ENCODE measurements at places on chromosomes 12 and 14.

GRCh38 chr12:77299910-77300669 is 234.7 kb upstream of the E2F7 start:
- peaks cover 19% of the 10 kb centered on the region for H3K4me1 ChIP-seq
- H3K27me3 ChIP-seq: no peaks in the 10 kb centered on the region
- H3K4me3 ChIP-seq: no peak overlapping the region
- no peak for DNase-seq
- peak overlapping the region; percentile 30 for H3K27ac ChIP-seq

GRCh38 chr12:111788178-111788654 is 21.5 kb downstream of the ALDH2 start:
- H3K27me3 ChIP-seq: no peaks in the 10 kb centered on the region
- no peaks in the 10 kb centered on the region for H3K4me1 ChIP-seq
- no peak overlapping the region for H3K4me3 ChIP-seq
- DNase-seq: no peak
- no peak overlapping the region for H3K27ac ChIP-seq
- H3K36me3 ChIP-seq: no peaks in the 10 kb centered on the region

DNA sequence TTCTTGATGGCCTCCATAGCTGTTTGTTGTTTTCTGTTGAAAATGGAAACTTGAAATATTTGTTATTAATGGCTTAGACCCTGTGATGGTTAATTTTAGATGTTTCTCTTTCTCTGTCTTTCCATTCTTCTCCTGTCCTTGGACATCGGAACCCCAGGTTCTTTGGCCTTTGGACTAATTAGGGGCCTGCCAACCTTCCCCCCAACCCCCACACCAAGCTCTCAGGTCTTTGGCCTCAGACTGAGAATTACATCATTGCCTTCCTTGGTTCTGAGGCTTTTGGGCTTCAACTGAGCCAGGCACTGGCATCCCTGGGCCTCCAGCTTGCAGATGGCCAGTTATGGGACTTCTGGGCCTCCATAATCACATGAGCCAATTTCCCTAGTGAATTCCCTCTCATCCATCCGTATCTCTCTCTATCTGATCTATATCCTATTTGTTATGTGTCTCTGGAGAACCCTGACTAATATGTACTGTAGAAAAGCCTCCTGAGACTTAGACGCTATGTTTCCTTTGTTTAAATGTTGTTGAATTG is 71.6 kb downstream of the FGD4 start:
- no peak for DNase-seq
- H3K27ac ChIP-seq: no peak overlapping the region
- no peaks in the 10 kb centered on the region for H3K27me3 ChIP-seq
- H3K4me1 ChIP-seq: no peaks in the 10 kb centered on the region
- no peak overlapping the region for H3K4me3 ChIP-seq

- H3K36me3 ChIP-seq: no peaks in the 10 kb centered on the region
- peaks cover 9% of the 10 kb centered on the region for H3K4me1 ChIP-seq
- DNase-seq: no peak
Observed at GRCh38 chr12:79435742-79436141, 255.0 kb downstream of the PAWR start.

GRCh38 chr14:56299306-56299984 is 181.2 kb downstream of the PELI2 start:
- H3K4me3 ChIP-seq: no peak overlapping the region
- H3K27me3 ChIP-seq: no peaks in the 10 kb centered on the region
- H3K36me3 ChIP-seq: no peaks in the 10 kb centered on the region
- H3K27ac ChIP-seq: no peak overlapping the region
- no peaks in the 10 kb centered on the region for H3K4me1 ChIP-seq

GRCh38 chr14:77180726-77181602 is 634 bp upstream of the TMEM63C start:
- no peak overlapping the region for H3K27ac ChIP-seq
- H3K4me3 ChIP-seq: peak overlapping the region; percentile 50
- H3K36me3 ChIP-seq: no peaks in the 10 kb centered on the region
- no peak for DNase-seq

GRCh38 chr12:12720052-12720451 is 2.9 kb downstream of the CDKN1B start:
- peaks cover 43% of the 10 kb centered on the region for H3K36me3 ChIP-seq
- H3K27ac ChIP-seq: peak overlapping the region; percentile 98
- peak overlapping the region; percentile 96 for H3K4me3 ChIP-seq
- peaks cover 49% of the 10 kb centered on the region for H3K4me1 ChIP-seq
- no peaks in the 10 kb centered on the region for H3K27me3 ChIP-seq

DNA sequence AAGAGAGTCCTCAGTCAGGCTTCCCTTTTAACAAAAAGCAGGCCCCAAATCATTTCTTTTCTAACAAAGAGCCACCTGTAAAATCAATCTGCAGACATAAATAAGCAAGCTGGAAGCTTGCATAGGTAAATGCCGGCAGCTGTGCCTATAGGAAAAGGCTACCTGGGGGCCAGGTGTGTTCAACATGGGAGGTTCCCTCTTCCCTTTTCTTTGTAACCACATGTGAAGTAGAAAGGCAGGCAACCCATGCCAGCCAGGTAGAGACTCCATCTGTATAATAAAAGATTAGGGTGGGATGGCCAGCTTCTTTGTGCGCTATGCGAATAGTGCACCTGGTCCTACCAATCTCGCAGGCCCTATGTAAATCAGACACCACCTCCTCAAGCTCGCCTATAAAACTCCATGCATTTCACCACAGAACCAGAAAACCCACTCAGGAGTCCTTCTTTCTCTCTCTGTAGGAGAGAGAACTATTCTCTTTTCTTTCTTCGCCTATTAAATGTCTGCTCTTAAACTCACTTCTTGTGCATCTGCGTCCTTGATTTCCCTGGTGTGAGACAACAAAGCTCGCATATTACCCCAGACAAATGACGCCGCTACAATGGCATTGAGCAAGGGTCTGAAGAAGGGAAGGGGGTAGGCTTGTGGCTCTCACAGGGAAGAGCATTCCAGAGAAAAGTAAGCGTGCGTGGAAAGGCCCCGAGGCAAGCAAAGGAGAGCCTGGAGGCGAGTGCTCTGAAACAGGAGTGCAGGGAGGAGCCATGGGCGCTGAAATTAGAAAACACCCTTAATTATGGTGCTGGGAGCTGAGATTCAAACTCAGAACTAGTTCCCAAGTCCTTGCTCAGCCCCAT is 67.2 kb downstream of the TTC9 start:
- no peak overlapping the region for H3K27ac ChIP-seq
- no peaks in the 10 kb centered on the region for H3K36me3 ChIP-seq
- H3K4me3 ChIP-seq: no peak overlapping the region
- no peaks in the 10 kb centered on the region for H3K27me3 ChIP-seq

DNA sequence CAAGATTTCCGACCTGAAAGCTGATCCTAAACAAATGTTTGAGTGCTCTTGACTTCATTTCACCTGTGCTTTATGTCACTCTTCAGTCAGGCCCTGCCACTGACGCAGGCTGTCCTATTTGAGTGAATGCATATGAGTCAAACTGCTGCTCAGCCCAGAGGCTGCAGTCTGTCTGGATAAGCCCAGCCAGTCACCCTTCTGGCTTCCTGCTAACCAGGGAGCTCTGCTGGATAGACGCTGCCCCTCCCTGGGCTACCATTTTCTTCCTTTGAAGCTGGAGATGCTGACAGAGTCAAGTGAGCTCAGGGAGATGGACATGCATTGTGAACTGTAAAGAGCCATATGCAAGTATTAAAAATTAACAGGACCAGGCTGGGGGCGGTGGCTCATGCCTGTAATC is 5.1 kb upstream of the TUNAR start:
- no peaks in the 10 kb centered on the region for H3K36me3 ChIP-seq
- no peak overlapping the region for H3K4me3 ChIP-seq
- no peaks in the 10 kb centered on the region for H3K4me1 ChIP-seq
- H3K27ac ChIP-seq: no peak overlapping the region
- DNase-seq: no peak

DNA sequence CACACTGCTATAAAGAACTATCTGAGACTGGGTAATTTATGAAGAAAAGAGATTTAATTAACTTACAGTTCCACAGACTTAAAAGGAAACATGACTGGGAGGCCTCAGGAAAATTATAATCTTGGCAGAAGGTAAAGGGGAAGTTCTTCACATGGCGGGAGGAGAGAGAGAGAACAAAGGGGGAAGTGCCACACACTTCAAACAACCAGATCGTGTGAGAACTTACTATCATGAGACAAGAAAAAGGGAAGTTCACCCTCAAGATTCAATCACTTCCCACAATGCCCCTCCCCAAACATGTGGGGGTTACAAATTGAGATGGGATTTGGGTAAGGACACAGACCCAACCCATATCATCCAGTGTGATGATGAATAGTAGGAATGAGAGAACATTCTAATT is 366.5 kb downstream of the LRFN5 start:
- no peaks in the 10 kb centered on the region for H3K36me3 ChIP-seq
- no peak for DNase-seq
- H3K27ac ChIP-seq: no peak overlapping the region

- H3K27ac ChIP-seq: no peak overlapping the region
- peak; percentile 17 for DNase-seq
- H3K4me3 ChIP-seq: no peak overlapping the region
- no peaks in the 10 kb centered on the region for H3K36me3 ChIP-seq
- H3K4me1 ChIP-seq: no peaks in the 10 kb centered on the region
Observed at GRCh38 chr12:22083167-22083566, 37.1 kb downstream of the CMAS start.

- H3K27ac ChIP-seq: no peak overlapping the region
- H3K36me3 ChIP-seq: no peaks in the 10 kb centered on the region
- no peaks in the 10 kb centered on the region for H3K4me1 ChIP-seq
- H3K4me3 ChIP-seq: no peak overlapping the region
- no peaks in the 10 kb centered on the region for H3K27me3 ChIP-seq
Observed at GRCh38 chr14:86954623-86955022, 1038.4 kb downstream of the GALC start.

DNA sequence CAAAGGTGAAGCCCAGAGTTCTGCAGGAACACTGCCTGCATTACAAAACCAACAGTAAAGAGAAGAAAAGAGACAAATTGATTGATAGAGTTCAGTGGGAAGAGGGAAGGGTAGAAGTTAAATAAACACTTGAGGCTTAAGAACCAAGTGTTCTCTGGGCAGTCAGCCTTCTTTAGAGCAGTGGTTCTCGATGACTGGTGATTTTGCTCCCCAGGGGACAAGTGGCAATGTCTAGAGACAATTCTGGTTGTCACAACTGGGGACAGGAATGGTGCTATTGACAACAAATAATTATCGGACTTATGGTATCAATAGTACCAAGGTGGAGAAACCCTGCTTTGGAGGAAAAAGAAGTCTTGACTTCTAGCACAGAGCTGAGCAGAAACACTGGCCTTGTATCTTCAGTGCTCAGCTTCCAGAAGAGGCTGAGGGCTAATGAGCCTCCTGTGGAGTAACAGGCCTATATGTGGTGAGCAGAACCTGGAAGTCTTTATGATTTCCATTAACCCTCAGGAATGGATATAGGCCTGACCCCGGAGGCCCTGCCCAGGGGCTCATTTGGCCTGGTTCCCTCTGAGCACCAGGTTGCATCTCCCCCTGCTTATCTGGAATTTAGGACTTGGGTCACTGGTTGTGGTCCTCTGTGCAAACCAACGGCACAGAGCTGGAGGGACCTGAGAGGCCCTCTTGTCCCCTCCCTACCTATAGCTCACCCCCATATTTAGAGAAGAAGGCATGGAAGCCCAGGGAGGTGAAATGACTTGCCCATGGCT is 204.6 kb upstream of the PWP1 start:
- H3K36me3 ChIP-seq: no peaks in the 10 kb centered on the region
- H3K27ac ChIP-seq: no peak overlapping the region
- H3K4me3 ChIP-seq: no peak overlapping the region
- no peak for DNase-seq

GRCh38 chr14:104708606-104709268 is 15.3 kb upstream of the ADSS1 start:
- DNase-seq: no peak
- H3K27ac ChIP-seq: no peak overlapping the region
- H3K36me3 ChIP-seq: peaks cover 3% of the 10 kb centered on the region
- H3K27me3 ChIP-seq: no peaks in the 10 kb centered on the region
- no peaks in the 10 kb centered on the region for H3K4me1 ChIP-seq

DNA sequence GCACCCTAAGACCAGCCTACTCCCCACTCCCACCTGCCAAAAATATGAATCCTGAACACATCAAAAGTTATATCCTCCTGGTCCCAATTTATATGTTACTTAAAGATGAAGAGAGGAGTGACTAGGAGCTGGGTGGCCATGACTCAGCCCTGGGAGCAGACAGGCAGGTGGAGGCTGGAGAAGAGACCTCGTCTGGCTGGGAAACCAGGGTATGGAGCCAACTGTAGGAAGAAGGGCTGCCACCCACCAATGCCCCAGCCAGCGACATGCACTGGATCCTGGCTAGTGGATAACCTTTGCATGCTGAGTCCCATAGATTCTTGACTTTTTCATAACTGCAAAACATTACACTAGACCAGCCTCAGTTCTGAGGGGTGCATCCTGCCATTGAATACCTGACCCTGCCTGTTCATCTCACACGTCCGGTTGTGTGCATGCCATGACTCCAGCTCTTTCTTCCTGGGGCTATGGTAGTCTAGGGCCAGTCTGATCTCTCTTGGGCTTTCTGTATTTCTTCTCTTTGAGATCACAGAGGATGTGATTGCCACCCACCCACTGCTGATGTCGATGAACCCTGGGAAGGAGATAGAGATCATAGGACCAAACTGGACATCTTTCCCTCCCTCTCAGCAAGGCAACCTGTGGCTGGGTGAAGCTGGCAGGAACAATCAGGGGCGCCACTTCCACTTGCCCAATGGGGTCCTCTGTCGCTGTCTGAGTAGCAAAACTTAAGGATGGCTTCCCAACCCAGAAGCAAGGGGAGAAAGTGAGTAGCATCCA is 69.6 kb upstream of the DDX11 start:
- peak overlapping the region; percentile 95 for H3K27ac ChIP-seq
- no peak for DNase-seq
- H3K4me3 ChIP-seq: no peak overlapping the region
- H3K27me3 ChIP-seq: no peaks in the 10 kb centered on the region

GRCh38 chr12:67070307-67070600 is 198.9 kb upstream of the CAND1 start:
- no peaks in the 10 kb centered on the region for H3K27me3 ChIP-seq
- H3K4me1 ChIP-seq: peaks cover 27% of the 10 kb centered on the region
- peak overlapping the region; percentile 76 for H3K4me3 ChIP-seq
- no peak overlapping the region for H3K27ac ChIP-seq
- DNase-seq: peak; percentile 48

- no peaks in the 10 kb centered on the region for H3K4me1 ChIP-seq
- H3K4me3 ChIP-seq: no peak overlapping the region
- no peak overlapping the region for H3K27ac ChIP-seq
Observed at GRCh38 chr14:78074561-78074960, 95.6 kb upstream of the NRXN3 start.

DNA sequence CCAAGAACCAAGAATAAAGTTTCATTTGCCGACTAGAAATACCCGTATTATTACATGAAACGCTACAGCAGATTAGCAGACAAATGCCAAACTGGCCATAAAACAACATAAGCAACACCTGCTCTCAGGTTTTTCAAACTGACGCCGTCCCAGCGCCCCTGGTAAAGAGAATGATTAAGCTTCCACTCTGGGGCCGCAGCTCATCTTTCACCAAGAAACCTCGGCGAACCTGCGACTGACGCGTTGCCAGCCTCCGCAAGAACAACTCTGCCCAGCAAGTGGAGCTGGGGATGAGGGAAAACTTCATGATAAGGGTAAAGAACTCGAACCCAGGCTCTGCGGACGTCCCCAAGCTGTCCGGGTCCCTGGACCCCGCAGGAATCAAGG is 530 bp downstream of the ARL1 start:
- H3K36me3 ChIP-seq: peaks cover 11% of the 10 kb centered on the region
- H3K27me3 ChIP-seq: no peaks in the 10 kb centered on the region
- peak overlapping the region; percentile 100 for H3K4me3 ChIP-seq
- H3K27ac ChIP-seq: peak overlapping the region; percentile 95
- DNase-seq: peak; percentile 37

- no peaks in the 10 kb centered on the region for H3K36me3 ChIP-seq
- no peak overlapping the region for H3K4me3 ChIP-seq
- DNase-seq: no peak
- H3K27me3 ChIP-seq: no peaks in the 10 kb centered on the region
Observed at GRCh38 chr12:68521321-68521839, 89.3 kb upstream of the RAP1B start.

All from PC-9 (cell line).